ENCODE measurements at places on chromosomes 5 and 9.

- DNase-seq, result no peak
These were observed at the start of gene ANGPTL2 for GRCh38 chr9:127122176-127123063. Gene ANGPTL2 (minus strand): TSS chr9:127122635. CDS start chr9:127108731, 13,904 bp downstream.

DNA sequence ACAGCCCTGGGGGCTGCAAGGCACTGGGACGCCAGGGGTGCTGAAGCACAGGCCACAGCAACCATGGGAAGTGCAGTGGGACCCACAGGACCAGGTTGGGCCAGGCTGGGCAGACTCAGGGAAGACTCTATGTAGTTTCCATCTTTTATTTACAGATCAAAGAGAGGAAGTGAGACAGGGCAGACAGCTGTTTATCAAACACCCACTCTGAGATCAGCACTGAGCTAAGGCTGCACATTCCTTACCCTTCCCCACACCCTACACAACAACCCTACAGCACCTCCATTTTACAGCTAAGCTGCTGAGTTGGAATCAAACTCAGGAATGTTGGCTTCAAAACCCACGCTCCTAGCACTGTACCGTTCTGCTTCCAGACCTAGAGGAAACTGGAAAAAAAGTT is 19.8 kb downstream of the BARHL1 start:
- no peak for DNase-seq

DNA sequence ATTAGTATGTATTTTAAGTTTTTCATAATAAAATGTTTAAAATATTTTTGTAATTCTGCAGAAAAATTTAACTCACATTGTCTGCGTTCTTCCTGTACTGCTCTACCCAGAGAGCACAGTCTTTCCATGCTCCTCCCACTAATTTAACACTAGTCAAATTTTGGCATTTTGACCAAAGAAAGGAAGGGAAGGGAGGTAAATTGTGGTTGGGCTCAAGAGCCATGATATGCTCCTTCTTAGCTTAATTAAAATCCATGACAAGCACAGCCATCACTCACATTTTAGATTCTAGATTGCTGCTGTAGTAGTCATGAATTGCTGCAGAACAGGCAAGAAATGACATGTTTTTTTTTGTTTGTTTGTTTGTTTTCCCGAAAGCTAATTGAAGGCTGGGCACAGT is 98.4 kb downstream of the NLN start:
- no peak for DNase-seq

GRCh38 chr5:173745557-173745956 is 129.1 kb upstream of the BOD1 start:
- DNase-seq, result no peak

GRCh38 chr9:120711841-120712538 is 2.3 kb downstream of the MEGF9 start:
- no peak for DNase-seq

DNA sequence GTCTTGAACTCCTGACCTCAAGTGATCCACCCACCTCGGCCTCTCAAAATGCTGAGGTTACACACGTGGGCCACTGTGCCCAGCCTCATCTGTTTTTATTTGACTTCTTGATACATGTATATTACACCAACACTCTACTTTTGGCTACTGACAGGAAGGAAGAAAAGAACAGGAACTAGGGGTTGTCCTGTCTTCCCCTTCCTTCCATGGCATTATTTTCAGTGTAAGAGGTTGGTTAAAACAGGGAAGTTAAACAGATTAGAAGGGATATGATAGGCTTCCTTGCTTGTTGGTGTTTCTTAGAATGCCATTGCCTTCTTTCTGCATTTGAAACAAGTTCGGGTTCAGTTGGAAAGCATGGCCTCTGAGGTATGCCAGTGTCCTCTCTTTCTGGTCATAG is 312.8 kb downstream of the NDUFS4 start:
- DNase-seq, result no peak

DNA sequence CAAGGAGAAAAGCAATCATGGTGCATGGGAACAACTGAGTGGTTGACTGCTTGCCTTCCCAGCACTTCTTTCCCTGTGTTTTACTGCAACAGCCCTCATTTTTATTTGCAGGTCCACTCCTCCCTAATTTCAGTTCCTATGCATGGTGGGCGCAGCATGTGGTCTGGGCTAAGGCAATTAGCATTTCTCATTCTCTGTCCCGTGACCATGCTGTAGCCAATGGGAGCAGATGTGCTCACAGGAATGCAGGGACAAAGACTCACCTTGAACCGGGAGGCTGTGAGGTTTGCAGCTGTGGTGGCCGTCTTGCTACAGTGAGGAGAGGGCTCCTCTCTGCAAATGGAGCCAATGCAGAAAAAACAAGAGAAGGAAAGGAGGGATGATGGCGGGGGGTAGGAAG is 315.5 kb downstream of the SLIT3 start:
- DNase-seq, result no peak

GRCh38 chr5:43773478-43773844 is 170.5 kb downstream of the NNT start:
- DNase-seq, result no peak
